ENCODE measurements at places on chromosomes 7 and 10. TPM values are rescaled to one million over a fixed set of nuclear protein-coding genes. Genes with fewer than 3 reads are reported as not detected.

DNA sequence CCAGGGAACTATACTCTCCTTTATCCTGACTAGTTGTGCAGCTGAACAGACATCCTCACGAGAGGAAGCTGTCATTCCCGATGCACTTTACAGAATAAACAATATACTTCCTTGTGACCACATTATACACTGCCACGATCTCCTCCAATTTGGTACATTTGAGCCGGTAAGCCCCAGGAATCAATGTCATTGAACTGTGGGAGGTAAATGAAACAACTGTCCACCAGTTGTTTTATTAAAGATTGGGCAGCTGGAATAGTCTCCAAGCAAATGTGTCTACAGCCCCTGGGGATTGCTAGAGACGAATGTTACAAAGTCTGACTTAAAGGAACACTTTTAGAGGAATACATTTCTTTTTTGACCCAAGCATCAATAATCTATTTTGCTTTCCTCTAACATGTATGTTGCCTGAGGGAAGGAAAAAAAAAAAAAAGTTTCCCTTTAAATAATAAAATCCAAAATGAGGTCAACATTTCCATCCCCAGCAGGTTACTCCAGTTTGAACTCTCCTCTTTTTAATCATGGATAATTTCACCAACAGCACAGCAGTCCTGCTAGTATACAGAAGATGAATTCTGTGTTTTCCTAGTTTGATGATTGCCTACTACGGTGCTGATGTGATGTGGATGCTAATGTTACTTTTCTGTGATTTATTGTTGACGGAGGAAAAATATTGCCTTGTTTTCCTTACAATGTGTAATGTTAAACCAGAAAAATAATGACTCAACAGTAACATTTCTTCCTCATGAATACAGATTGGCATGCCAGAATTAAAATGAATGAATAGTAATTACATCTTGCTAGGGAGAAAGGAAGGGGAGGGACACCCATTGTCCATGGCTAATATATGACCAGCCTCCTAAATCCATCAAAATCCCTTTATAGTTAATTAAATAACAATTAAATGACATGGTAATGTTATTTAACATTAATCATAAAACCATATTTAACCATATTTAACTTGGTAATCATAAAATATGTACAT lies 360.9 kb downstream of the NEBL start:
- no peak for DNase-seq

ERVW-1 gene
- polyA plus RNA-seq: not detected

DNA sequence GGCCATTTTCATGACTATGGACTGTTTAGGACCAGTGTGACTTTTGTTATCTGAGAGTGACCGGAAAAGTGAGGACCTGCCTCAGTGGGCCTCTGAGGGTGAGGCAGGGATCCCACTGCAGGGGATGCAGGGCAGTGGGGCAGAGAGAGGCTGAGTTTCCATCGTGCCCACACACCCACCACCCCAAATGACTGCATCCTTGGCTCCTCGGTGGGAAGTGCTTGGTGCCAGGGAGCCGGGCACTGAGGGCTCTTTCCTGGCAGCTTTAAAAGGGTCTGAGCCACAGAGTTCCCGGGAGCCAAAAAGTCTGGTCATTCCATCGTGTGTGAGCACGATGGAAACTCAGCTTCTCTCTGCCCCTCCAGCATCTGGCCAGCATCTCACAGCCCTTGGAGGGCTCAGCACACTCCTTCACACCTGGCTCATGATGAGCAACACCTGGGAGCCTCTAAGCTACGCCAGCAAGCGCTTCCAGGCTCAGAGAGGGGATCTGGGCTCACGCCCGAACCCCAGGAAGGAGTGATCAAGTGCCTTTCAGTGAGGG lies 59.1 kb downstream of the RAMP3 start:
- DNase-seq: no peak

TMEM176B gene
- 3.1 TPM for polyA plus RNA-seq

VWA2 gene
- polyA plus RNA-seq: not detected

- no peak for DNase-seq
These were observed 59.1 kb upstream of the CALD1 start for GRCh38 chr7:134720091-134720935.

DNA sequence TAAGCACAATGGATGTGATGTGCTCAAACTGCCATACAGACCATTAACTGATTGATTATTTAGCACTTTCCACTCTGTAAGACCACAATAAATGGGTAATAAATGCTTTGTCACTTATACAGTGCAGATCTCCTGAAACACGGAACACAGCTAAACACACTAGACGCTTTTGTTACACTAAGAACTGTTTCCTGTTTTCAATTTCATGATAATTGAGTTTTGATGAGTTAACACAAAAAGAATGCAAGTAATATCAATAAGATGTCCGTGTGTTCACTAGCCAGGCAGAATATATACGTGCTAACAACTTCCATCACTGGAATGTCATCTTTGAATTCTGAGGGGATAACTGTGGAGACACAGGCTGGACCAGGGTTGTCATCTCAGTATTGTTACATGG lies 178.8 kb downstream of the SKAP2 start:
- DNase-seq: no peak

DNA sequence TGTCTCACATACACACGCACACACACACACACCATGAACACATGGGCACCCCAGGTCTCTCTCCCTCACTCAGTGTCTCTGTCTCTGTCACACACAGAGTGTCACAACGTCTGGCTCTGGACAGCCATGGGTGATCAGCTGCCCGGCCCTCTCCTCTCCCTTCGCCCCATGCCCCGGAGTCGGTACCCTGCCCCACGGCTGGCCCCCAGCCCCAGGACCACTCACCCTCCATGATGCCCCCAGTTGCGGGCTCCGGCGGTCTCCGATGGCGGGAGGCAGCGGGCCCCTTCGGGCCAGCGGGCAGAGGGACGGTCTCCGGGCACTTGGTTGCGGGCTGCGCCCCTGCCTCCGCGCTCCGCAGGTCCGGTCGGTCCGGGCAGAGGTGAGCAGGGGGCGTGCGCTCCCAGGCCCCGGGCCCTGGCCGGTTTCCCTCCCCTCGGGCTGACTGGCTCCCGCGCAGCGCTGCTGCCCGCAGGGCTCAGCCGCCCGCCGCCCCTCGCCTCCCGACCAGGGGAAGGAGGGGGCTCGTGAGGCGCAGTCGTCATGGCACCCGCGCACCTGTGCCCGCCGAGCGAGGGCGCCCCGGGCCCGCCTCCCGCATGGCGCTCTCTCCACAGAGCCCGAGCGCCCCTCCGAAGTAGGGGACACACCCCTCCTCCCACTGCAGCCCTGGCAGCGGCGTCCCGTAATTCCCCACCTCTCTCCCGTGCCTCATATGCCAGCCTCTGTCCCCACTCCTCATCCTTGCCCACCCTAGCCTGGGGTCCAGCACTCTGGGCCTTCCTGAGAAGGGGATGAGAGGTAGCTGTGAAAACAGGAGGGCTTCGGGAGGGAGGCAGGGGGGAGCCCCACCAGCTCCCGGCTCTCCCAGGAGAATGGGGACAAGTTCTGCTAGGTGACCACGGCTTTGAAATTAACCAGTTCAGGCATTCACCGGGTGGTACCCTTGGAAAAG lies at the start of gene NPFFR1:
TSS of gene NPFFR1 (minus strand) at position 560 of the 955 bp plus-strand sequence. CDS start at position 232, 328 bp downstream.
- no peak for DNase-seq

VENTX gene
- not detected for polyA plus RNA-seq

All from AG04450 (cell line).